ENCODE measurements at places on chromosomes 1 and 21. TPM values are rescaled to one million over a fixed set of nuclear protein-coding genes. Genes with fewer than 3 reads are reported as not detected.

Gene CGN
- total RNA-seq: 0.43 TPM

DNA sequence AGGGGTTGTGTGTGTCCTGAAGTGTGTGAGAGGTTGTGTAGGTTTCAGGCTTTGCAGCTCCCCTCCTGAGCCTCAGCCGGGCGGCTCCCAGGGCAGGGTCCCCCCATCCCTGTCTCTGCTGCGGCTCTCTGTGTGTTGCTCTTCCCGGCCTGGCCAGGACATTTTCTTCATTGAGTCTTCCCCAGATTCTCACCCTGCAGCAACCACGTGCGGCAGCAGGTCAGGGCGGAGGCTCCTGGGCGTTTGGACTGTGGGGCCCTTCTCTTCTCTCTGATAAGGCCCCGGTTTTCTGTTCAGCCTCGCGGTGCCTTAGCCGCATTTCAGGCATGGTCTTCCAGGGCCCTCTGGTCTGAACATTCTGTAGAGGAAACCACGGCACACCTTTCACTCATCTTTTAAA, 1.8 kb upstream of the TCP10L start:
- DNase-seq: no peak

GRCh38 chr21:15079269-15079668, 14.5 kb upstream of the NRIP1 start:
- DNase-seq: no peak

GRCh38 chr1:3142236-3142635, 73.2 kb downstream of the PRDM16 start:
- DNase-seq: no peak

Gene PDZK1
- not detected for total RNA-seq

DNA sequence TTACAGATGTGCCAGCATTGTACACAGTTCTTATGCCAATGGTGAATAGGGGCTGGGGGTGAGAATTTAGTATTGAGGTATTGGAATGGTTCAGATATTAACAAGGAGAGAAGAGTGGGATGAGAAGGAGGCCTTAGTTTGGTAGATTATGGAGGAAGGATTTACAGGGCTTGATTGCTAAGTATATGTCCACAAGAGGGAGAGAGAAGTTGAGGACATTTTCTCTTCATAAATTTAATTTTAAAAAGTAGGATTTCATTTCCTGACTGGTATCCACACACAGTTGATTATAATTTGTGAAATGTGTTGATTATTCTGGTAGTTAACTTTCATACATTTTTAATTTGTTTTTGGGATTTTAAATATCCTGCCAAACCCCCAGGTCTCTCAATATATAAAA, 213.0 kb downstream of the ADGRL2 start:
- DNase-seq: no peak

- no peak for DNase-seq
Observed at GRCh38 chr1:225766967-225767633, 10.5 kb upstream of the SRP9 start.

Gene TAS1R3
- 0.75 TPM for total RNA-seq

GRCh38 chr1:235917267-235917811, 50.6 kb upstream of the LYST start:
- peak; percentile 40 for DNase-seq

- peak; percentile 74 for DNase-seq
Observed at GRCh38 chr1:52697795-52698674, at the start of gene COA7. COA7 (minus strand) TSS chr1:52698347; CDS start chr1:52698326, 21 bp downstream.

- DNase-seq: peak; percentile 43
Observed at GRCh38 chr1:89739013-89739843, 81.6 kb upstream of the LRRC8D start.

DNA sequence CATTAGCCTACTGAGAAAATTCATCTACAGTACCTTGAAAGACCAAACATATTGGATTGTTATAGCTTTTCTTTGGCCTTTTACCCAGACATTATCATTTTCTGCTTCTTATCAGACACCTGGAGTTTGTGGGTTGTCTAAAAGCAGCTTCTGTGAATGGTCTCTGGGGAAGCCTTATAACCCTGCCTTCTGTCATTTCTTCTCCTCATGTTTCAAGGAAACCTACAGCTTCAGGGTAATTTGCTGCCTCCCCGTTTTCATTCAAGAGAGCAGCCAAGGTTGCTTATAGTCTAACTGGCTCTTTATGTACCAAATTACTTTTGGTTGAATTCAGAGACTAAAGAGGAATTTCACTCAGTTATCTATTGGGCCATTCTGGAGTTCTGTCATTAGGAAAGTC, 288.3 kb upstream of the SGIP1 start:
- no peak for DNase-seq

GRCh38 chr1:205374210-205375078, 17.7 kb upstream of the KLHDC8A start:
- no peak for DNase-seq

GRCh38 chr1:54826226-54826816, 25.2 kb upstream of the TTC22 start:
- DNase-seq: no peak

GRCh38 chr1:223771469-223771813, 59.1 kb downstream of the CAPN2 start:
- no peak for DNase-seq

DNA sequence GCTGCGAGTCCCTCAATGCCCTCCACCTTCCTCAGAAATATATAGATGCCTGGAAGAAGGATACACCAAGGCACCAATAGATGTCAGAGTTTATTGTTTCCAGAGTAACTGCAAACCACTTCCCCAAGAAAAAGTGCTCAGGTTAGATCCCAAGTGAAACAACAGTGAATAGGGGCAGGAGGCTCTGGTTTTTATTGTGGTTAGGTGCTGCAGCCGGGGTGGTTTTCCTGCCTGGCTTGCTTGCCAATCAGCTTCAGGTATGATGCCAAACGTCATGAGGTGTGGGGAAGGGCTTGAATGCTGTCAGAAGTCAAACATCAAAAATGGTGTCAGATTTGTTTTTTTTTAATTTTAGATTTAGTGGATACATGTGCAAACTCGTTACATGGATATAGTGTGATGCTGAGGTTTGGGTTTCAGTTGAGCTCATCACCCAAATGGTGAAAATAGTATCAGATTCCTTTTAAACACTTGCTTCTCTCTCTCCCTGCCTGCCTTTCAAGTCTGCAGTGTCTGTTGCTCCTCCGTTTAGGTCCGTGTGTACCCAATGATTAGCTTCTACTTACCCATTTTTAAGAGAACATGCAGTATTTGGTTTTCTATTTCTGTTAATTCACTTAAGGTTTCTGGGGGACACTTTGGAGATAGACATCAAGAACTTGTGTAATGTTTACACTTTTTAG, 1317.0 kb downstream of the MRPL39 start:
- peak; percentile 42 for DNase-seq

DNA sequence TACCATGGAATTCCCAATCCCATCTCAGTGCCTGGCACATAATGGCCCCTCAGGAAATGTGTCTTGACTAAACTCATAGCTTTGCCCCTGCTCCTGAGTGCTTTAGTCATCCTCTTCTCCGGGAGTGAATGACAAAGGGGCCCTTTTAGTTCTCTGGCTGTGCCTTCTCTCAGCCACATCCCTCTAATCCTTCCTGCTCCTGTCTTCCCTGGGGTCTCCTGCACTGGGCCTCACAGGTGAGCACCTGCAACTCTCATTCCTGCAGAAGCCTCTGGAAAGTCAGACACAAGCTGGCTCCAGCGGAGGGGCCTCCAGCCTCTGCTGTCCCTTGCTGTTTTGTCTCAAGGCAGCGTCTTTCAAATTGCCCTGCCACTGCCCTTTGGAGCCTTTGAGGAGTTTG, 14.0 kb upstream of the ETV3L start:
- DNase-seq: no peak

Gene OR2L3
- not detected for total RNA-seq

DNA sequence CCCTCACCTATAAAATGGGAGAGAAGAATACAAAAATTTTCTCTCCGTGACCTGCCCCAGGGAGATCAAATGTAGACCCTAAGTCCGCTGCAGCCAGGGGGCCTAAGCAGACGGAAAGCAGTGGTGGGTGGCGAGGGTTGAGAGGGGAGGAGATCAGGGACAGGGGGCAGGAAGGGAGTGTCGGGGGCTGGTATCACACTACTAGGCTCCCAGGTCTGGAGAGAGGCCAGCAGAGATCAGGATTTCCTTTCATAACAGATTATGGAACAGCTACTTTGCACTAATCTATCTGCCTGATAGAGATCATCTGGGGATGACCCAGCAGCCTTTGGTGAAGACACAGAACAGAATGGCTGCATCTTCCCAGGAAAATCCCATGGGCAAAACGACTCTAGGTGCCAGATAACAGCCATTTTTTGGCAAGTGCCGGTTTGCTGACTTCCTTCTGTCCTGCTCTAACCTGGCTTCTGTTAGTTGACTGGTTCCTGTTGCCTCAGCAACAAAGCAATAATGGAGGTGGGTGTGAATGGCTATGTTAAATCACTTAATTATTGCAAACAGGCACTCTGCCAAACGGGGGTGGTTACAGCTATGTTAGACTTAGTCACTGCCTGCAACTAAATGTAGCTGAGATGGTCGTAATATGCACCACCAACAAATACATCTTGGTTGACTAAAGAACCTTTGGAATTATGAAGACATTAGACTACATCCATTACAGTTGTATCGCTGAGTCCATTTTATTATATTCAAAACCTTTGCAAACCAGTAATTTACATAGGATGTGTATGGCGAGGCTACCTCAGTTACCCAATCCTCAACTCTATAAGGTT, 30.0 kb upstream of the EPS8L3 start:
- DNase-seq: no peak

Gene RNF19B
- total RNA-seq: 42.9 TPM

Gene CELA2A
- total RNA-seq: not detected

DNA sequence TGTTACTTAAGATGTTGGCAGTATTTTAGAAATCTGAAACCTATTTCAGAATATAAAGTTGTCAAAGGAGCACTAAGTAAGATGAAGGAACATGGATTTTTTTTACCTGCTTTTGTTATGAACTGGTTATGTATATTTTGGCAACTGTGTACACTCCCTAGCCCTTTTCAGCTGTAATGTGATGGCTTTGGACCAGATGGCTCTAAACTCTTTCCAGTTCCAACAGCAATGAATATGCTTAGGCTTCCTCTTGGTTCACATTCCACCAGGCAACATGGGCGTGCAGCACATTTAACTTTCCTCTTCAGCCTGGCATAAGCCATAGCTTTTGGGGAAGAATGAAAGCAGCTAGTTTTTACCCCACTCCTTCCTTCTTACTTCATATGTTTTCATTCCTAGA, 95.6 kb upstream of the ADAMTS5 start:
- no peak for DNase-seq

Gene VSIG8
- total RNA-seq: not detected

DNA sequence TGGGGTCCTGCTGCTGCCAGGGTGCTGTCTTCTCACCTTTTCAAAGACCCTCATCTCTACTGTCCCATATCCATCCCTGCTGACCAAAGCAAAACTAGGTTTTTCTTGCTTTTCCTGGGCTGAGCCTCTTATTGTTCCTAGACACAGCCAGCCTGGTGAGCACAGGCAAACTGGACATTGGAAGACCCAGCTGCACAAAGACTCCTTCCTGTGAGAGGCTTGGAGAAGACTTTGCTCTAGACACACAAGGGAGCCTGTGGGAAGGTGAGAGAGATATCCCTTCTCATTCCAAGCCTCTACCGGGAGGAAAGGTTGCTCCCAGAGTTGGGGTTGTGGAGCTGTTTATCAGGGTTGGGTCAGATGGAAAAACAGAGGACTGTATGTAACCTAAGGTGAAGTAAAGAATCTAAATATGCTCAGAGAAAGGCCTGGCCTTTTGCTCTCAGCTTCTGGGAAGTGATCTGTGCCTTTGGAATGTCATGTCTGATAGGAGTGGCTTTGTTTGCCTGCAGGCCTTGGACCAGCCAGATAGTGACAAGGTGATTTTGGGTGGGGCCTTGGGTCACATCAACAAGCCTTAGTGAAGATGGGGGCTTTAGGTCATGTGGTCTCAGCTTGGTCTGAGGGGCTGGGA, 87.6 kb upstream of the RUNX1 start:
- DNase-seq: no peak

GRCh38 chr21:18218331-18218730, 26.3 kb upstream of the CHODL start:
- no peak for DNase-seq

- no peak for DNase-seq
Observed at GRCh38 chr1:225885336-225885735, 3.2 kb upstream of the TMEM63A start.

Gene MPZ
- 5.9 TPM for total RNA-seq

GRCh38 chr1:175005085-175005783, 5.5 kb downstream of the CACYBP start:
- DNase-seq: no peak

GRCh38 chr1:204578867-204579664, 62.9 kb downstream of the MDM4 start:
- peak; percentile 55 for DNase-seq

DNA sequence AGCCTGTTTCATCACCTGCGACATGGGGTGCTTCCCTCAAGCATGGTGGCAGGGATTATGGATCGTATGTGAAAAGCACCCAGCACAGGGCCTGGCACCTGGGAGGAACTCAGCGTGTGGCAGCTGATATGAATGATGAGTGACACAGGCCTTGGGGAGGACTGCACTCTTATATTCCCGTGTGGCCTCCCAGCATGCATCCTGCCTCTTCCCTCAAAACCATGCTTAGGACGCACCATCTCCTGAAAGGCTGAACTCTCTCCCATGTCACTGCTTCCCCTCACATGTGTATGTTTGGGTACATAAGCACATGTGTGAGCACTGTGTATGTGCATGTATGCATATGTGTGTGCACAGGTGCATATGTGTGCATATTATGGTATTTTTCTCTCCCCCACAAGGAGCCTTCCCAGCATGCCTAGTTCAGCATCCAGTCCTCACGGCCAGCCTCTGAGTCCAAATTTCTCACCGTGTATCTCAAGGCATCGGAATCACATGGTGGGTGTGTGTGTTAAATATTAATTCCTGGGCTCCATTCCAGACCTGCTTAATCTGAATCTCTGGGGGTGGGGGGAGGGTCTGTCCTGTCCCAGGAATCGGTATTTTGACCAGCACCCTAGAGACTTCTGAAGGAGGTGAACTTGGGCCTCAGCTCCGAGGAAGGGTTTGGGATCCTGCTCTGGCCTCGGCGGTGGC, 12.8 kb downstream of the MYOM3 start:
- no peak for DNase-seq

DNA sequence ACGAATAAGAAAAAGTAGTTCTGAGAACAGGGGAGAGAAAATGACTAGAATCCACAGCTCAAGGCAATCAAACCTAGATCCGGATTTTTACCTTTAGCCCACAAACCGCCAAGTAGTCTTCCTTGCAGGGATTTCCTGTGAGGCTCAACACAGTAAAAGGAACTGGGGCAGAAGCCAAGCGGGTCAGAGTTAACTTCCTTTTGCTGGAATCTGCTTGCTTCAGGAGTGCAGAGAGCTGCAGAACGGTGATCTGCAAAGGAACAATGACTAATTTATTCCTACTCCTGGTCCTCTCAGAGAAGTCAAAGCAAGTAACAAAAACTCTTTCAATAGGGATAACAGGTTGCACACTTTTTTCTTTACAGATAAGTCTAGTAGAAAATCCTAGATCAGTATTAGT, 53.4 kb downstream of the UBR4 start:
- DNase-seq: no peak

Gene FASLG
- 3.6 TPM for total RNA-seq
